Prostate gland (tissue), 2 donors: ENCODE measurements at places on chromosomes 13 and 19.

DNA sequence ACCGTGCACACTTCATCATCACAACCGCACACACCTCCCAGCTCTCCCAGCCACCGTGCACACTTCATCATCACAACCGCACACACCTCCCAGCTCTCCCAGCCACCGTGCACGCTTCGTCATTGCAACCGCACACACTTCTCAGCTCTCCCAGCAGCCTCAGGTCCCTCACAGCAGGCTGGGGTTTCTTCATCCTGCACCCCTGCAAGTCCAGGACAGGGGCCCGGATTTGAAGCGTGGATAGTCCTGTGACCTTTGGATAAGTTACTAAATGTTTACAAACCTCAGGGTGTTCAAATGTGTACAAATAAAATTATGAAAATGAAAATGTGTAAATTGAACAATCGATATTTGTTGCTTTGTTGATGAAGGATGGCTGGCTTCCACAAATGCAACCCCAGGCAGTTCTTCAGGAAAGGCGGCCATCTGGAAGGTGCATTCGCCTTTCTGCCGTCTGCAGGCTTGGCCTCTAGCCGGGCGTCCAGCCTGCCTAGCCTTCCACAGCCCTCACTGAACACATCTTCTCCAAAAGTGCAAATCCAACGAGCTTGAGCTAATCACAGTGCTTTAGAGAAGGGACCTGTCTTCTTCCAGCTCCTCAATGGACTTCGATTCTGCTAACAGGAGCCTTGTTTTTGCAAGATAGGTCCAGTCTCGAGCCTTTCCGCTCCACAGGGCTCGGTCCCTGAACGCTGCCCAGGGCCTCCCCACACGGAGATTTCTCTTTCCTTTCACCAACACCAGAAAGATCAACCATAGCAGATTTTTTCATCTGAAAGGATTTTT, 74.2 kb downstream of the SPACA7 start:
- H3K4me3 ChIP-seq = no peak overlapping the region
- no peaks in the 10 kb centered on the region for H3K36me3 ChIP-seq
- H3K4me1 ChIP-seq = no peaks in the 10 kb centered on the region
- no peak overlapping the region for H3K27ac ChIP-seq
- DNase-seq = no peak

GRCh38 chr19:55552620-55553019, 7.3 kb upstream of the SBK3 start:
- no peak for DNase-seq
- no peaks in the 10 kb centered on the region for H3K4me1 ChIP-seq
- no peak overlapping the region for H3K27ac ChIP-seq
- no peaks in the 10 kb centered on the region for H3K36me3 ChIP-seq
- no peak overlapping the region for H3K4me3 ChIP-seq

- no peak overlapping the region for H3K4me3 ChIP-seq
- DNase-seq = peak; percentile 85
- no peaks in the 10 kb centered on the region for H3K4me1 ChIP-seq
- no peaks in the 10 kb centered on the region for H3K36me3 ChIP-seq
- no peaks in the 10 kb centered on the region for H3K27me3 ChIP-seq
These were observed 25.5 kb upstream of the SLC1A5 start for GRCh38 chr19:46813839-46814358.

DNA sequence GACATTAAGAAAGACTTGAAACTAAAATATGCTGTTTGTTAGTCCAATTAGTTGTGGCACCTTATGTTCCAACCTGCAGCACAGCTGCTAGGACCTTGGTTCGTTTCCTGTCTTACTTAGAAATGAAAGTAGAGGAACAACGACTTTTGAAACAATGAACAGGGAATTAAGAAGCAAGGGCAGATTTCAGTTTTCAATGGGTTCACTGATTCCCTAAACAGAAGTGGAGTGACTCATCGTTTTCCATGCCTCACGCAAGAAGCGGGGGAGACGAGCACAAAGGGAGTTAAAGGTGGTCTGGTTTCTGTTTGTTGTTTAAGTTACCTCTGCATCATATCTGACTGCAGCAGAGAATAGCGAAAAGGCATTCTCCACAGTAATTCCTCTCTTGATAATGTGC, 44.8 kb downstream of the PHF11 start:
- H3K4me1 ChIP-seq = no peaks in the 10 kb centered on the region
- H3K27me3 ChIP-seq = no peaks in the 10 kb centered on the region
- DNase-seq = no peak
- H3K27ac ChIP-seq = no peak overlapping the region

DNA sequence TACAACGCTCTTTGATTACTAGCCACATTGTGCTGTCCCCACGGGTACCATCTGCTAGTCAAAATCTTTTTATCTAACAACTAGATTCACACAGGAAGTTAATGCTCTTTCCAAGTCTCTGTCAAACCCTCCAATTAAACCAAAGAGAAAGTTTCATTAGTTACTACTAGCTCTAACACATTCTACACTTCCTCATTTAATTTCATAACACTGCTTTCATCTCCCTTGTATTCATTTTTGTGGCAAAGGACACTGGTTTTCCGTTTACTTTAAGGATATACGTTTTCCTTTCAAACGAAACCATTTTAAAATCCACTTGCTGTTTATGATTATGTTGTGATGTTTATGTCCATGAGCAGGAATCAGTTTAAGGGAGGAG, 5.3 kb downstream of the DYRK1B start:
- H3K36me3 ChIP-seq = peaks cover 25% of the 10 kb centered on the region
- no peaks in the 10 kb centered on the region for H3K27me3 ChIP-seq
- DNase-seq = no peak
- no peak overlapping the region for H3K27ac ChIP-seq

DNA sequence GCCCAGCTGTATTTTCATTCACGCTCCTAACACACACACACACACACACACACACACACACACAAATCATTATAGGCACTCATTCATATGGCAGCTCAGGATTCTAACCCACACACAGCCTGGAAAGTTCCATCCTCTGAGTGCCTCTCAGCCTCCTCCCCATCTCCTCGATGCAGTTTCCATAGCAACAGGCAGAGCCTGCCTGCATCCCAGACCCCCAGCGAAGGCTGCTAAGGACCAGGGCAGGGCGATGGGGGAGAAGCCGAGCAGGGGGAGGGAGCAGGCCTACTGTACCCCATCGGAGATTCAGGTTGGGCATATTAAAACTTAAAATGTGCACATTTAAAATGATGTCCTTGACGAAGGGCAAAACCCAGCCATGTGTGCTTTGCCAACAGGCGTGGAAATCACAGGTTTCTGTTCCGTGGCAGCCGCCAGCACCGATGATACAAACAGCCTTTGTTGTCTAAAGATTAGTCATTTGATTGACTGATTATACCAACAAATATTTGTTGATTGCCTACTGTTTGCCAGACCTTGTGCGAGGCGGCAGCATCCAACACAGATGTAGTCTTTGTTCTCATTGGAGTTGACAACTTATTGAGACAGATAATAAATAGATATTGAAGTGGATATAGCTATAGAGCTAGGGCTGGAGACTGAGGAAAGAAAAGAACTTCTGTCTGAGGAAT, 43.8 kb upstream of the USP29 start:
- DNase-seq = no peak
- H3K27ac ChIP-seq = no peak overlapping the region

- no peak overlapping the region for H3K27ac ChIP-seq
- DNase-seq = no peak
- H3K36me3 ChIP-seq = no peaks in the 10 kb centered on the region
- no peaks in the 10 kb centered on the region for H3K4me1 ChIP-seq
- no peak overlapping the region for H3K4me3 ChIP-seq
These were observed 18.2 kb upstream of the ACP7 start for GRCh38 chr19:39065928-39066327.

- H3K27ac ChIP-seq = no peak overlapping the region
- peak overlapping the region; percentile 63 for H3K4me3 ChIP-seq
- no peaks in the 10 kb centered on the region for H3K27me3 ChIP-seq
- no peaks in the 10 kb centered on the region for H3K36me3 ChIP-seq
- H3K4me1 ChIP-seq = peaks cover 6% of the 10 kb centered on the region
These were observed 73.2 kb upstream of the MCF2L start for GRCh38 chr13:112895521-112896465.

GRCh38 chr13:110561344-110562035, at the start of gene RAB20:
Gene RAB20, minus strand, starts transcription at chr13:110561722. Its CDS starts 203 bp downstream, at chr13:110561519.
- peak within 1 kb of the TSS; percentile 59 for H3K4me3 ChIP-seq
- peak; percentile 93 for DNase-seq
- no peaks in the 10 kb centered on the region for H3K36me3 ChIP-seq
- peak within 1 kb of the TSS; percentile 93 for H3K27ac ChIP-seq
- H3K4me1 ChIP-seq = no peaks in the 10 kb centered on the region

DNA sequence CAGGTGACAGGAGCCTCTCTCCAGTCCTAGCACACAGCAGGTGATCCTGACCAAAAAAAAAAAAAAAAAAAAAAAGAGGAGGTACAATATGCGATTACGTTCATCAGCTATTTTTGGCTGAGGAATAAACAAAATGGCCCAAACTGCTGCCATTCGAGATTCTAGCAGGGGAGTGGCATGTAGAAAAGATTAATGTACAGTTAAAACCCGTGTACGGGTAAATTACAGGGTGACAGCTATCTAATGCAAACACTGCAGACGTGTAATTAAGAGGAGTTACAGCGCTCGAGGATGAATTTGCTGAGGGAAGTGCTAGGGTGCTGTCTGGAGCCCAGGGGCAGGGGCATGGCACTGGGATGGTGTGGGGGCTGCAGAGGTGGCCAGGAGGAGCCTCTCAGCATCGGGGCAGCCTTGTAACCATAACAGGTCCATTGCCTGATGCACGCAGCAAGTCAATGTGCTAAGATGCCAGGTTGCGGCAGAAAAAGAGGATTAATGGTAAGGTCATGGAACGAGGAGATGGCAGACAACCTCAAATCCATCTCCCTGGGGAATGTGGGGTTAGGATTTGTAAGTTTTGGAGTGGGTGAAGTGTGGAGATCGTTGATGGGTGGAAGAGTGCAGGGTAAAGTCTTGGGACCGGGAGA, 17.4 kb downstream of the CHST8 start:
- no peaks in the 10 kb centered on the region for H3K4me1 ChIP-seq
- H3K27ac ChIP-seq = no peak overlapping the region

DNA sequence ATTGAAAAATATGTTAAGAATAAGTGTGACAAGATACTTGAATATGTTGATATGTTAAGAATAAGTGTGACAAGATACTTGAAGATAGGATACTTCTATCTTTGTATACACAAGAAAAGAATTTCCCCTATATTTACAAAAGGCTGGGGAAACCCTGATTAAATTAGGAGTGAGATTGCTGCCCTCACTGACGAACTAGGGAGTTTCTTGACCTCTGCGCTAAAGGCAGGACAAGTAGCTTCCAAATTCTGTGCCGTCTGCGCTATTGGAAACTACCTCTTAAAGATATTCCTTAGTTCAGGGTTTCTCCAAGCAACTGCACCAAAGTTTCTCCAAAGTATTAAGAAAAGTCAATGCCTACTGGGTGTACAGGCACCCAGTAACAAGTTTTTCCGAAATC, 730 bp downstream of the ZNF260 start:
- H3K27ac ChIP-seq = peak overlapping the region; percentile 96
- peak overlapping the region; percentile 76 for H3K4me3 ChIP-seq
- no peaks in the 10 kb centered on the region for H3K4me1 ChIP-seq
- no peaks in the 10 kb centered on the region for H3K36me3 ChIP-seq
- DNase-seq = no peak

DNA sequence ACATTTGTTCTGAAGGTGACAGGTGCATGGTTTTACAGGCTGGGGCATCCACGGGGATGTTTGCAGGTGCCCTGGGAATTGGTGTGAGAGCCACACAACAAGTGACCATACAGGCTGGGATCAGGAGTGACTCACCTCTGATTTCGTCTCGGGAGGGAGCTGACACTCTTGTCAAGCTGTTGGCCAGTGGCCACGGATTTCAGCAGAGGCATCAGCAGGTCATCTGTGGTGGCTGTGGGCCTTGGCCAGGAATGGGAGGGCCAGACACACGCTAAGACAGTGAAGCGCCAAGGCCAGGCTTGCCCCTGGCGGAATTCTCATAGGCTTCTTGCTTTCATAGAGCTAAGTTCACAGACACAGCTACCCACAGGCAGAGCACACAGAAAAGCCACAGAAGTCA, 108.6 kb downstream of the HSPH1 start:
- H3K4me3 ChIP-seq = no peak overlapping the region
- no peak overlapping the region for H3K27ac ChIP-seq
- no peaks in the 10 kb centered on the region for H3K27me3 ChIP-seq
- no peaks in the 10 kb centered on the region for H3K4me1 ChIP-seq

DNA sequence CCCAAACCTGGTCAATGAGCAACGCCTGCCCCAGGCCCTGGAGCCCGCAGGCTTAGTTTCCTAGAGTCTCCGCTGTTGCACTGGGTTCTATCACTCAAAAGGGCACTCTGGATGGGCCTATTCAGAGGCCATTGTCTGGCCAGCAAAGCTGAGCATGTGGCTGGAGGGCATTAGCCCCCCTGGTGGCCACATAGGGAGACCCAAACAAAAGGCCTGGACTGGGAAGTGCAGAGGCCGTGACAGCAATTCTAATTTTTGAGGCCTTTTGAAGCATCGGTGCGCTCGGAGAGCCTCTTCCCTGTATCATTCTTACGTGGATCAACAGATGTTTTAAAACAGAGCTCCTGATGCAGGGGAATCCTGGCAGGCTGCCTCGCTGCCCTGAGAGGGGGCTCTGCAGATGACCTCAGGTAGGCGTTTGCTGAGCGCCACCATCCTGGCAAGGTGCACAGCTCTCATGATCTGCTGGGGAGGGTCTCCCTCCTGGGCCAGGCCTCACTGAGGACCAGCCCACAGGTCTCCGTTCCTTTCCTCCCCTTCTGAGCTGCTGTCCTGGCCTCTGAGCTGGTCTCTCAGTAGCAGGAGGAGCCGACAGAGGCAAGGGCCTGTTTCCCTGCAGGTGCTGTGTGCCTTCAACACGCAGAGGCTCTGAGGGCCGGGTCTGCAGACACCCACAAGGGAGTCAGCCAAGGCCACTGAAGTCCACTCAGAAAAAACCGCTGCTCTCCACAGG, 190.5 kb downstream of the URI1 start:
- H3K36me3 ChIP-seq = no peaks in the 10 kb centered on the region
- no peaks in the 10 kb centered on the region for H3K27me3 ChIP-seq
- H3K27ac ChIP-seq = no peak overlapping the region
- no peaks in the 10 kb centered on the region for H3K4me1 ChIP-seq

- peaks cover 24% of the 10 kb centered on the region for H3K4me1 ChIP-seq
- peak overlapping the region; percentile 89 for H3K27ac ChIP-seq
- no peaks in the 10 kb centered on the region for H3K27me3 ChIP-seq
- no peaks in the 10 kb centered on the region for H3K36me3 ChIP-seq
- H3K4me3 ChIP-seq = no peak overlapping the region
These were observed 10.3 kb downstream of the ACTN4 start for GRCh38 chr19:38657633-38658222.
